ENCODE measurements at places on chromosomes 2 and 18. TPM values are rescaled to one million over a fixed set of nuclear protein-coding genes. Genes with fewer than 3 reads are reported as not detected.

The MIB1 gene
- total RNA-seq = 71.2 TPM

The CCDC102B gene
- total RNA-seq = 10.4 TPM

The SMYD1 gene
- total RNA-seq = under 0.01 TPM

The CLIP4 gene
- total RNA-seq = 61.5 TPM

The NYAP2 gene
- total RNA-seq = not detected

The PLCL1 gene
- 0.64 TPM for total RNA-seq

The FRZB gene
- total RNA-seq = 0.43 TPM

The CPO gene
- total RNA-seq = not detected

The UGT1A8 gene
- total RNA-seq = not detected

The SLC19A3 gene
- under 0.01 TPM for total RNA-seq

The CROCC2 gene
- not detected for total RNA-seq

The GALR1 gene
- not detected for total RNA-seq

The TTC32 gene
- 9.9 TPM for total RNA-seq

The CIDEA gene
- not detected for total RNA-seq

- no peak for DNase-seq
These were observed 16.0 kb upstream of the TSPYL6 start for GRCh38 chr2:54271843-54272627.

DNA sequence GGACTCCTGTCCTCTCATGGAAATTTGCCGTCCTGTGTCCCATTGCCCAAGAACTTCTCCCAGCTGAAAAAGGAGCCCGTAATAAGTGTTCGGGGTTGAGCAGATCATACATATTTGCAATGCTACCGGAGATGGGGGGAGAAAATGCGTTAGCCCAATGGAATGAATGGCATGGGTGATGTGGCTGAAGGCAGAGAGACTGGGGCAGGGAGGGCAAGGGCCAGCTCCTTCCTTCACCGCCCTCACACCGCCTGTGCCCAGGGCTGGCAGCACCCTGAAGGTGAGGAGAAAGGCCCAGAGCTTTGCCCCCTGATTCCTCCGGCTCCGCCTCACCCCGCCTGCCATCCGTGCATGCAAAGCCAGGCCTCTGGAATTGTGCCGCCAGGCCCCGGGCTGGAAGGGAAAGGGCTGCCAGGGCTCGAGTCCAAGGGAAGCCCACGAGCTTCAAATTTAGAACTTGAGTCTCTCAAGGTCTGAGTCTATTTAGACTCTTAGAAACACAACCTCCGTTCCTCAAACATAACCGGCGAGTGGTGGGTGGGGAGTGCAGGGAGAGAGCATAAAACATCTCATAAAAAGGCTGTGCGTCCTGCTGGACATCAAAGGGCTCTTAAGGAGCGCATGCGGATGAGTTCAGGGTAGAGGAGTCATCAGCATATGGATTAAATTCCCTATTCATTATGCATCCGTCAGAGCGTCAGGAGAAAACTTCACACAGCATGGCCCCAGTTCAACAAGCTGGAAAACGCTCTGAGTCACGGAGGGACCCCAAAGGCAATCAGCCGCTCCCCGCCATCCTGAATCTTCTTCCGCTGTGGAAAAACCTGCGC lies 121.7 kb upstream of the GLI2 start:
- DNase-seq = peak; percentile 40

- DNase-seq = no peak
These were observed 474.6 kb downstream of the SLC4A3 start for GRCh38 chr2:220101980-220102379.

GRCh38 chr2:41626936-41627335 lies 420.9 kb upstream of the PKDCC start:
- DNase-seq = no peak

GRCh38 chr2:145356056-145356455 lies 836.1 kb upstream of the ZEB2 start:
- DNase-seq = no peak

DNA sequence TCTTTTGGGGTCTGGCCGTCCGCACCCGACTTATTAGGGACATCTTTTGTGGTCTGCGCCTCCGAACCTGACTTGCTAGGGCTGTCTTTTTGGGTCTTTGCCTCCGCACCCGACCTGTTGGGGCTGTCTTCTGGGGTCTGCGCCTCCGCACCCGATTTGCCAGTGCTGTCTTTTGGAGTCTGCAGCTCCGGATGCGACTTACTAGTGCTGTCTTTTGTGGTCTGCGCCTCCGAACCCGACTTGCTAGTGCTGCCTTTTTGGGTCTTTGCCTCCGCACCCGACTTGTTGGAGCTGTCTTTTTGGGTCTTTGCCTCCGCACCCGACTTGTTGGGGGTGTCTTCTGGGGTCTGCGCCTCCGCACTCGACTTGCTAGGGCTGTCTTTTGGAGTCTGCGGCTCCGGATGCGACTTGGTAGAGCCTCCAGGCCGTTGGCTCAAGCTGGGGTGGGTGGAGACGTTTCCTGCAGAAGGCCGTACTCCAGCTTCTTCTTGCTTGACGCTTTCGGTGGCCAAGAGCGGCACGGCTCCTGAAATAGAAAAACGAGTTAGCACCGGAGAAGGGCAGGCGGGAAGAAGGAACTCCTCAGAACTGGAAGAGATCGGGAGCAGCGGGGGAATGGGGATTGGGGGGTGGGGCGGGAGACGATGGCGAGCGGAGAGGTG lies 498 bp downstream of the TGOLN2 start:
- DNase-seq = peak; percentile 60

- DNase-seq = no peak
These were observed 353.3 kb upstream of the LRP1B start for GRCh38 chr2:142484111-142484510.

DNA sequence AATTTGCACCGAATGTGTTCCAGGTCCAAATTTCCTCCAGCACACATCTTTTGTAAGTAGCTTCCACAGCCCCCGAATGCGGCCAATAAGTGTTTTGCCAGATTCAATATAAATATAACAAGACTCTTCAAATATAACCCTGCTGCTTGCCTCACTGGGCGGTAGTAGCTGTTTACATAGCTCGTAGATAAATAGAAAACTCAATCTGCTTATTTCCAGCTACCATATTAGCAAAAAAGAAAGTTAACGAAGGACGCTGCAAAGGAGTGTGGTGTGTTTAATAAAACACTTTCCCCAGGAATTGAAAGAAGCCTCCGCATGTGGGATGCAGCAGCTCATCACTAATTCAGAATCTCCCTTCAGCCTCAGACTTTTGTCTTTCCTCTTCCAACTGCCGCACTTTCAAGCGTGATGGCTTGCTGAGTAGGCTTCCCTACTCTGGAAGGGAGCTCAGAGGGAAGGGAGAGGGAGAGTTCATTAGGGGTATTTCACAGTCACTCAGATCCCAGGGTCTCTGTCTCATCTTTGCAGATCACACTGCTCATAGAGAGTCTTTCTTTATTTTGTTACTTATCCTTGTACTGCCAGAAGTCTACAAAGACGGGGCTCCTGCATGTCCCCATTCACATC lies 367.0 kb downstream of the RND3 start:
- no peak for DNase-seq

DNA sequence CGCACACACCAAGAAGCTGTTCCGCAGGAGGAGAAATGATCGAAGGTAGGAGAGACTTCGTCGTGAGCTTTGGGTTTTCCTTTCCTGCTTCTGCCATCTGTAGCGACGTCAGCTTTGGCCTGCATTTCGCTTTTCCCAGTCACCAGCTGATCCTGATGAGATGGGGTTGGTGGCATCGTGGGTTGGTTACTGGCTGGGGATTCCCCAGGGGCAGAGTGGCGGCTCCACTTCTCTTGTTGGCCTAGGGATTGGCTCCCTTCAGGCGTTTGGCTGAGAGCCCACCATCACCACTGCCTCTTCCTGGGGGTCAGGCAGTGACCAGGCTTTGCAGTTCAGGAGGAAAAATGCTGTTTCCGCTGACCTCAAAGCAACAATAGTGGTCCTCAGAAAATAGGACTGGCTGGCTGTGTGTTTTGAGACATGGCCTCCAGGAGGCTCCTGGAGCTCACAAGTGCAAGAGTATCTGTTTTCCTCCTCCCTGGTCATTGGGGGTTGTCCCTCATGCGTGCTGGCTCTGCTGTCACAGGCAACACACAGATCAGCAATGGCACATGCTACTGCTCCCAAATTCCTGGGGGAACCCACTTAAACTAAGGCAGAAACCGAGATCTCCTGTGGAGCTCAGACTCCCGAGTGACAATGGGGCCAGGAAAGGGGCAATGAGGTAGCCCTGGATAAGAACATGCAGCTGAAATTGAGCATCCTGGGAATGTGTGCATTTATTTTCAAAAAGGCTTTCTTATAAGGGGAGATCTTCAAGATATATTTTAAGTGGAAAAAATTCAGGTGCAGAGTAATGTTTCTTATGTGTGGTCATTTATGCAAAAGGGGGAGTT lies 173.0 kb downstream of the CTIF start:
- DNase-seq = peak; percentile 57

GRCh38 chr2:64978514-64979268 lies 10.5 kb upstream of the SLC1A4 start:
- no peak for DNase-seq

- no peak for DNase-seq
These were observed 87.1 kb downstream of the LAMA3 start for GRCh38 chr18:23776306-23776705.

- no peak for DNase-seq
These were observed 102.8 kb upstream of the EPC2 start for GRCh38 chr2:148541792-148542191.

GRCh38 chr2:172196768-172197431 lies 94.2 kb upstream of the DLX2 start:
- no peak for DNase-seq

GRCh38 chr2:216920143-216920876 lies 60.4 kb upstream of the TNP1 start:
- no peak for DNase-seq

GRCh38 chr2:229446350-229446749 lies 175.3 kb upstream of the PID1 start:
- no peak for DNase-seq

DNA sequence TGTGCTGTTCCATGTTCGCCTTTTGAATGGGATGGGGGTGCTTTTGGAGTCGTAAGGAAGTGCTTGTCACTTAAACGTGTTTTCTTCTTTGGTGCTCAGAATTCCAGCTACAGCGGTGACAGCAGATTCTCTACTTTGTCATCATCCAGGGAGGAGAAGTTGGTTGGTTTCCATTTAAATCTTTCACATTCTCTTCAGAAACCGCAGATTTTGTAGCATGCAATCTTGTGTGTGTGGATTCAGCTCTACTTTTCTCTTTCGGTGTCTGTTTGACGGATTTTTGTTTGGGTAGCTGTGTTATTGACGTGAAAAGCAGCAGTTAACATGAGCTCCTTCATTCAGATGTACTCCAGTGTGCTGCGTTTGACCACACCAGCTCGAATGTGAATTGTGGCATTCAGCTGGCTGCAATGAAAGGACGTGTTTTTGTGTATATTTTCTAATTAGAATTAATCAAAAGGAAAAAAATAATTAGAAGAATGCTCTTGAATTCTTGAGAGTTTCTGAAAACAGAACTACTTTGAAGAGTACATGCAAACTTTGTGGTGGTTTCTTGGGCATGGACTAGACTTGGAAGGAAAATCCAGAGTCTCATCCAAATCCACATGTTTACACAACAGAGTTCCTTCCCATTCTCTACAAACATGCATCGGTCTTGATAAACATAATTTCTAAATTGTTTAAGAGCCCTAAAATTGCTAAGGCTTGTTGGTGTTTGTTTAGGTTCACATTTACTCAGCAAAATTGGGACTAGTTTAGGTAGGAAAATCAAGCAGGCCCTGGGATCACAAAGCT lies 68.7 kb upstream of the RBM44 start:
- no peak for DNase-seq

DNA sequence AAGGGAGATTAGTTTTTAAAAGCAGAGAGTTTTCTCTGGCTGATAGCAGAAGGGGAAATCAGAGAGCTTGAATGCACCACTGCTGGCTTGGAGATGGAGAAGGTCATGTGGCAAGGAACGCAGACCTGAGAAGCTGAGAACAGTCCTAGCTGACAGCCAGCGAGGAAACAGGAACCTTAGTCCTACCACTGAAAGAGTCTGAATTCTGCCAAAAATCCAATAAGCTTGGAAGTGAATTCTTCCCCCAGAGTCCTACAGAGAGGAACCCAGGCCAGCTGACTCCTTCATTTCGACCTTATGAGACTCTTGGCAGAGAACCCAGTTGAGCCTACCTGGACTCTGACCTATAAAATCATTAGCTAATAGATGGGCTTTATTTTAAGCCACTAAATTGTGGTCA lies 371.9 kb upstream of the TNP1 start:
- no peak for DNase-seq

DNA sequence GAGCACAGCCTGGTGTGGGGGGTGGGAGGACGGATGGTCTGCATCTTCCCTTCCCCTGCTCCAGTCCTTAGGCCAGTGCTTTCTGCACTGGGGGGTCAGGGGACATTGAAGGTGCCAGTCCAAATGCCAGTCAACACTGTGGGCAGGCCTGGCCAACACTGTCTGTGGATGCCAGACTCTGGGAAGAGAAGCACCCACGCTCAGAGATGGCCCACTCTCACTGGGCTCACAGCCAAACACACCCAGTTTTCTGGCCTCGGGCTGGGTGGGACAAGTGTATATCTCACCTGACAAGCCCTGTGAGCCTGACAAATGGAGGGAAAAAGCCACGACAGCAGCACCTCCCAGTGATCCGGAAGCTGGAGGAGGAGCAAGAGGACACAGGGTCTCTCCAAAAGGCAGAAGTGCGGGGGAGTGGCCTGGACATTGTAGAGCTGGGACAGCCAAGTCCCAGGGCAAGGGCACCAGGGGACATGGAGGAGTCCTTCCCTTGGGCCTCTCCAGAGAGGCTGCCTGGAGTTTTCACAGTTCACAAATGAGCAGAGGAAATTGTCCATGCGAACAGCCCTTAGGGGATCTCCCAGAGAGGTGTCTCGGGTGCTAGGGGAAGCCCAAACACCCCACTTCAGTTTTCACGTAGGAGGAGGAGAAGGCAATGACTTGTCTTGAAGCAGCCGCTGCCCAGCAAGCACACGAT lies 79.3 kb downstream of the SDC1 start:
- no peak for DNase-seq

GRCh38 chr2:71722286-71722685 lies 268.9 kb downstream of the DYSF start:
- DNase-seq = no peak

- DNase-seq = peak; percentile 24
These were observed 3.1 kb upstream of the MOB1A start for GRCh38 chr2:74181739-74182138.

GRCh38 chr2:168178520-168179324 lies 68.7 kb downstream of the STK39 start:
- DNase-seq = no peak

DNA sequence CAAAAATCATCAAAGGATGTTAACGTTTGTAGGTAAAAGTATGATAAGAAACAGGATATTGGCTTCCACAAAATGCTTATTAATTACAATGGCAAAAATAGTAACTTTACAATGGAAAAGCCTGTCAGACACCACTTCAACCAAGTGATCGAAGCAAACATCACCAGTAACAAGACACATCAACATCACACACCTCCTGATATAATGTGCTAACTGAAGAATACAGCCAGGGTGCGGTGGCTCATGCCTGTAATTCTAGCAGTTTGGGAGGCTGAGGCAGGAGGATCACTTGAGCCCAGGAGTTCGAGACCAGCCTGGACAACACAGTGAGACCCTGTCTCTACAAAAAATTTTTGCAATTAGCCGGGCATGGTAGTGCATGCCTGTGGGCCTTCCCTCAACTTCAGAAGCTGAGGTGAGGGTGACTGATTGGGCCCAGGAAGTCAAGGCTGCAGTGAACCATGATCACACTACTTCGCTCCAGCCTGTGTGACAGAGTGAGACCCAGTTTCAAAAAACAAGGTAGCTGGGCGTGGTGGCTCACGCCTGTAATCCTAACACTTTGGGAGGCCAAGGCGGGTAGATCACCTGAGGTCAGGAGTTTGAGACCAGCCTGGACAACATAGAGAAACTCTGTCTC lies 15.0 kb downstream of the MGAT4A start:
- DNase-seq = no peak

GRCh38 chr2:207226243-207226642 lies 60.5 kb upstream of the KLF7 start:
- DNase-seq = no peak

GRCh38 chr2:158380746-158381145 lies 75.8 kb downstream of the CCDC148 start:
- DNase-seq = no peak

All from fibroblast of villous mesenchyme (primary cell).